ENCODE measurements at places on chromosomes 2 and 18.

DNA sequence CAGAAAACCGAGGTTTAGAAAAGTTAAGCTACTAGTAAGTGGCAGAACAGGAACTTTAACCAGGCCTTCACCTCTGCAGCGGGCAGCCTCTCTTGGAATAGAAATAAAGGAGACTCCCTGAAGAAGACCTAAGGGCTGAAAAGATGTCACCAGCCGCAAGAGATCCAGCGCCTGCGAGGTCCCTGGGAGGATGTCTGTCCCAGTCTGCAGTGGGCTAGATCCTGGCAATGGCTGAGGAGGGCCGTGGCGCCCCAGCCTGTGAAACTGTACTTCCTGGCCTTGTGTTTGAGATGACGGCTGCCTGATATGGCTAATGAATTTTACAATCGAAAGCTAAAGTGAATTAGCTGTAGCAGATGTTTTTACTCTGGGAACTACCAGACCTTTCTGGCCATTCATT, 300.6 kb upstream of the SALL3 start:
- DNase-seq = no peak

- no peak for DNase-seq
These were observed 366.2 kb upstream of the LRRTM1 start for GRCh38 chr2:80670763-80671162.

DNA sequence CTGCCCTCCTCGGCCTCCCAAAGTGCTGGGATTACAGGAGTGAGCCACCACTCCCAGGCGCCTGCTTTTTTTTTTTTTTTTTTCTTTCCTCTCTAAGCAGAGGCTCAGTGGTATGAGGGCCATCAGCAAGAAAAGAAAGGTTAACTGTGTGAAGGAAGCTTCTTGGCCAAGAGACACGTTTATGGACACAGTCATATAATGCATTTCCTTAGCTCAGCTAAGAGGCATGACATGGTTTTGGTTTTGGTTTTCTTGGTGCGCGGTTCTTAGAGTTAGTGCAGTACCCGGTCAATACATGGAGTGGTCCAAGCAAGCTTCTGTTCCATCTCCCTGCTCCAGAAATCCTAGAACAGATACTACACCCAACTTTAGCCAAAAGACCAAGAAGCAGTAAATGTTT, 42.6 kb downstream of the RALBP1 start:
- no peak for DNase-seq

- DNase-seq = no peak
These were observed 6.1 kb downstream of the HJURP start for GRCh38 chr2:233848276-233848675.

DNA sequence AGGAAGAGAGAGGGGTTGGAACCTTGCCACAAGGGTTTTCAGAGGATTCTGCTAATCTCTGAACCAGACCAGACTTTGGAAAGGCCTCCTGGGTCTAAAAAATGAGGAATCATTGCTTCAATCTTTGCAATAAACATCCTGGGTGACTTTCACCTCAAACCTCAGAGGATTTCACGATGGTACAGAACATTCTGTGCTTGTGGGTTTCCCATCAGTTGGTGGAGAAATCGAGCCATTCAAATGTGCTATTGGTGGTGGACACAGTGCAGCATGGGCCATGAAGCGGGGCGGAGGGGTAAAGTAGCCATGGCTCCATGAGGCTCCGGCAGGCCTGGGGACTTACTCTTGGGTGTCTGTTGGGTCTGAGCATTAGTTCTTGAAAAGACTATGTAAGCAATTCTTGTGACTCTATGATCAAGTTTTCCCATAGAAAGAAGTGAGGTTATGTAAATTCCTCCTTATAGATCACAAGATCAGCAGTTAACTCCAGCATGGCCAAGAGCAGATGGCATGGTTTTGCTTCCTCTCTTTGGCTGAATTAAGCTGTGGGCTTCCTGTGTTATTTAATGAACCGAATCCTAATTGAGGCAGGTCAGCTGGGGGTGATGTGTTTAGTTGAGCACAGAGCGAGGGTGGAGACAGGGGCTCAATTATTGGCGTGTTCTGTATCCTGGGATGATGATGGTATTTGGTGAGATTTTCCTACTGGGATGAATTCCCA, 1.9 kb upstream of the IL1R2 start:
- no peak for DNase-seq

GRCh38 chr2:188893972-188894371, 80.2 kb upstream of the COL3A1 start:
- DNase-seq = no peak

- DNase-seq = no peak
These were observed 51.7 kb downstream of the ADI1 start for GRCh38 chr2:3467654-3468053.

GRCh38 chr2:197196541-197197180, 113.9 kb downstream of the ANKRD44 start:
- no peak for DNase-seq

DNA sequence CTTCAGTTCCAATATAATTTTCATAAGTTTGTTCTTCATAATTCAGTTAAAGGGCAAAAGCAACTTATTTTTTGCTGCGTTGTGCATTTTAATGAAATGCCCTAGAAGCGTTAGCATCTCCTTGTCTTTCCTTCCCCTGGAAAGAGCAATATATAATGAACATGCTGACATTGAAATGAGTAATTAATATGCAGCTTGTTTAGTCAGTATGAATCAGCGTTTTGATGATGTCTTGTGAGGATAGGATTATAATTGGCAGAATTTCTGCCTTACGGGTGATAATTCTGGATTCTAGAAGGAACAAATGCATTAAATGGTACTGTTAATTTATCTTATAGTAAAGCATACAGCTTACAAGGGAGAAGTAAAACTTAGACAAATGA, 152.3 kb upstream of the MMADHC start:
- DNase-seq = no peak

- DNase-seq = no peak
These were observed 523.8 kb upstream of the SPHKAP start for GRCh38 chr2:228705318-228705717.

DNA sequence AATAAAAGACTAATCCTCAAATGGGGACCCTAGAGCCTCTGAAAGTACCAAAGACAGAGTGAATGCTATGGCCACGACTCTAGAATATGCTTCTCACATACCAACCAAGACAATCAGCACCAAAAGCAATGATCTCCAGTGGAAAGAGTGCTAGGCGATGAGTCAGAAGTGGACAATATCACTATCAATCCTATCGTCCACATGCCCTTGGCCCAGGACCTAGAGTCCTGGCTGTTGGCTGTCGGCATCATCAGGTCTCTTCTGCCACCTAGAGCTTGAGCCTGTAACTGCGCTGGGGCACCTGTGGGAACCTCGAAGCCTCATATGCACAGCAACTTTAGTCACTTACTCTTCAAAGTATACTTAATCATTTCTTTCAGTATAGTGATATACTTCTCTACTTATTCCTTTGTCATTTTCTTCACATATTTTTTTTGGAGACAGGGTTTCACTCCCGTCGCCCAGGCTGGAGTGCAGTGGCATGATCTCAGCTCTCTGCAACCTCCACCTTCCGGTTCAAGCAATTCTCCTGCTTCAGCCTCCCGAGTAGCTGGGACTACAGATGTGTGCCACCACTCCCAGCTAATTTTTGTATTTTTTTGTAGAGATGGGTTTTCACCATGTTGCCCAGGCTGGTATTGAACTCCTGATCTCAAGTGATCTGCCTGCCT, 29.7 kb downstream of the NOL10 start:
- no peak for DNase-seq

DNA sequence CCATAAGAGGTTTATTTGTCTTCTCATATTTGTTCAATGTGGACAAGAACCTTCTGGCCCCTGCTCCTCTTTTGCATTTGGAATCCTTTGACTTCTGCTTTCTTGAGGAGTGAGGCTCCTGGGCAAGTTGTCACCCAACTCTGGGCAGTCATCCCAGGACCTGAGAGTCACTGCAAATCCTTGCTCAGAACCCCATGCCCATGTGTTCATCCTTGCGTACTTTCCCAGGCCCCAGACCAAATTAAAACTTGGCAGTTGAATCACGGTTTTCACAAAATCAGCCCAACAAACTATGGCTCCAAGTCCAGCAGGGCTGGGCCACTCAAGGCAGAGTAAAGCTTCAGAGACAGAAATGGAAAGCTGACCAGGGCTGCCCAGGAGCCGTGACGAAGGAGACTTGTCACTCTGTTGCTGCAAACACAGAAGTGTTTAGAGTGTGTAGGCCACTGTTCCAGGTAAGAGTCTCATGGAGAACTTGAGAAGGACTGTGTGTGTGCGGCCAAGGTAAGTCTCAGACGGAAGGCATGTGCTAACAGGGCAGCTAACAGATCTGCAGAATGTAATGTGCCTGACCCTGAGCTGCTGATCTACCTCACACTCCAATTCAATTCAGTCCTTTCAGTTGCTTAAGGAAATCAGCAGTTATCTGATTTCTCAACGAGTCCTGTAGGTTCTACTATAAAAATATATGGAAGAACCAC, 549.4 kb upstream of the HS6ST1 start:
- no peak for DNase-seq

- DNase-seq = no peak
These were observed 69.6 kb downstream of the CLHC1 start for GRCh38 chr2:55162284-55163006.

DNA sequence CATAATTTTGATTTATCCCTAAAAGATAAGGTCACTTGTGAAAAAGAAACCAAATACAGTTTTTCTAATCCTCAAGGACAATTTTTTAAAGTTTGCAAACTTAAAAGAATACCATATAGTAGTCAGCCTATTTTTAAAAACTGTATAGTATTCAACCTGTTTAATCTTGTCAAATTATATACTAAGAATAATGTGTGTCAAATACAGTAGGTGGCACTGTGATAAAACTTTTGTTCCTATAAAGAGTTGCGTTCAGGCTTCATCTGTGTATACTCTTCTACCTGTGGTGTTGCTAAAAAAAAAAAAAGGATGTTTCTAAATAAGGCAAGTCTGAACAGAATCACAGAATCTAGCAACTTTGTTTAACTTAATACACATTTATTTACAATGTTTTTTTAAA, 68.6 kb downstream of the CCDC138 start:
- DNase-seq = no peak

GRCh38 chr18:42289526-42289925, 334.5 kb downstream of the PIK3C3 start:
- DNase-seq = no peak

GRCh38 chr18:55862693-55863390, 274.9 kb upstream of the TCF4 start:
- no peak for DNase-seq

- DNase-seq = no peak
These were observed 23.0 kb upstream of the CD28 start for GRCh38 chr2:203683421-203683820.

GRCh38 chr2:19868701-19869580, 32.8 kb downstream of the TTC32 start:
- no peak for DNase-seq

- DNase-seq = no peak
These were observed 421.1 kb downstream of the PTH2R start for GRCh38 chr2:208827549-208828221.

DNA sequence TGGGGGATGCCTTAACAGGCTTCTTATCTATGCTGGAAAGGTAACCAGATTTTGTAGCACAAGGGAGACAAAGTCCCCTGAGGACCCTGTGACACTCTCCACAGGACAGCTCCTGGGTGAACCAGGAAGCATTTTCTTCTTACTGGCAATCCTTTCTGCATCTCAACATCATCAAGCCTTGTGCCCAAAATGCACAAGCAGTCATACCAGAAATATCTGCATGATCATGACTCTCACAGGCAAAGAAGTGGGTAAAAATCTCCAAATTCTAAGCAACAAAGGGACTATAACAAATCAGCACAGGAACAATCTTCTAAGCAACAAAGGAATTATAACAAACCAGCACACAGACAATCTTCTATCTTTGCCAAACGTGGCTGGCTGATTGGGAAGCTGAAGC, 99.1 kb upstream of the CD226 start:
- no peak for DNase-seq

GRCh38 chr2:164511738-164512137, 109.5 kb downstream of the GRB14 start:
- DNase-seq = no peak

- no peak for DNase-seq
These were observed 264.6 kb upstream of the STON1 start for GRCh38 chr2:48265169-48266030.

GRCh38 chr2:229231328-229231868, 39.7 kb downstream of the PID1 start:
- DNase-seq = no peak

DNA sequence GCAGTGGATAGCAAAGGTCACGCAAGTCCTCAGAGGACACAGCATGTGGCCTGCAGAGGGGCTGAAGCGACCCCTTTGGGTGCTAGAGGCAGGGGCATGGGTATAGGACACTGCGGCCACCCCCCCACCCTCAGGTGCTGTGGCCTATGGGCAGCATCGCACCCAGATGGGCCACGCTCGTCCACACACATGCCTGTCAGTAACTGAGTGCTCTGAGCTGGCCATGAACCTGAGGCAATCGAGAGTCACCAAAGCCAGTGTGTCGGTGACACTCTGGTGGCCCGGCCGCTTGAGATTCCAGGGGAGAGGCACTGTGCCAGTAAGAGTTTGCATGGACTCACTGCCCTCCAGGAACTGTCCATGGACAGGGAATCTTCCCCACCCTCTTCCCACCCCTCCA, 22.7 kb upstream of the PTPN2 start:
- DNase-seq = no peak
